NCI-H1105 (cell line): ENCODE measurements at places on chromosomes 11 and 22.
A peak's percentile ranks its signal among the peaks of the same experiment; 100 is the strongest.

DNA sequence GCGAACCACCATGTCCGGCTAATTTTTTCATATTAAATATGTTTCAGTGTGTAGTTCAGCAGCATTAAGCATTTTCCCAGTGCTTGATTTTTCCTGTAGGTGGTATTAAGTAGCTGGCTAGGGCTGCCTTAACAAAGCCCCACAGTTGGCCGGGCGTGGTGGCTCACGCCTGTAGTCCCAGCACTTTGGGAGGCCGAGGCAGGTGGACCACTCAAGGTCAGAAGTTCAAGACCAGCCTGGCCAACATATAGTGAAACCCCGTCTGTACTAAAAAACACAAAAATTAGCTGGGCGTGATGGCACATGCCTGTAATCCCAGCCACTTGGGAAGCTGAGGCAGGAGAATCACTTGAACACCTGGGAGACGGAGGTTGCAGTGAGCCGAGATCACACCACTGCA, 33.5 kb upstream of the TOLLIP start:
- DNase-seq, result no peak

GRCh38 chr11:119619665-119620064, 109.3 kb downstream of the NECTIN1 start:
- DNase-seq, result no peak

DNA sequence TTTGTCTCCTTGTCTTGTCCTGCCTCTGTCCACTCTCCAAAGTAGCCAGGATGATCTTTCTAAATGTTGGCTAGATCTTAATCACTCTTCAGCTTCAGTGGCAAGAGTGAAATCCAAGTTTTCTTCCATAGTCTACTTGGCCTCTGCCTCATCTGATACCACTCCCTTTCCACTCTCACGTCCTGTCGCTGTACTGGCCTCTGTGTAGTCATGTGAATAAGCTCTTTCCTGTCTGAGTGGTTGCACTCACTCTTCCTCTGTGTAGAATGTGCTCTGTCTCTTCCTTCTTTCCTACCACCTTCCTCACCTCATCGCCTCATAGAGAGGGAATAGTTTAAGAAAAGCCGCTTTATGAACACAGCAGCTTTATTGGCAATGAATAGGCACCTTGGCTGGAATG, 86.5 kb downstream of the WNT11 start:
- no peak for DNase-seq

- no peak for DNase-seq
These were observed 73.5 kb downstream of the THAP12 start for GRCh38 chr11:76307396-76307795.

DNA sequence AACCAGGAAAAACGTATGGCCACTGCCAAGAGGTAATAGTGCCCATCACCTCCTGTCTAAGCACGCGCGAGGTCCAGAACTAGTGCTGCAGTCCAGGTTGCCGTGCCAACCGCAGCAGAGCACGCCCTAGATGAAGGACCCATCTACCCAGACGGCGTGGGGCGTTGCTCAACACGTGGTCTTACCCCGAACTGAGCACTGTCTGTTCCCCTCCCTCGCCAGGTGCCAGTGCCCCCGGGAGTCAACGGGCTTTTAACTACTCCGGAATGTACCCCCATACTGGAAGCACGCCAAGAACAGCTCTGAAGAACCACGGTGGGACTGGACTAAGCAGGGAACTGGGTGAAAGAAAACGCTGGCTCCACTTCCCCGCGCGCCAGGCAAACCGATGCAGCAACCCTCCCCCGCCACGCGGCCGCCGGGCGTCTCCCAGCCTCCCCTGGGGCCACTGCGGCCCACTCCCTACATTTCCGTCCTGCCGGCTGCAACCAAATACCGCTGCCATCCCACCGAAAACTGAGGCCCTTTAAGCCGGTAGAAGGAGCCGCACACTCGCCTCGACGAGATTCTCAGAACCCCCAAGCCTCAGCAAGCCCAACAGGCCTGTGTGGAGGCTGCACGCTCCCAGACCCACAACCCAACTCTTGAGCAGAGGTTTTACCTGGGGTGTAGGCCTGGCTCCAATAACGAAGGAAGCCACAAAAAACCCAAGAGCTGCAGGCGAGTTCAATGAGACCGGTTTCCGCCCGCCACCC, at the start of gene HSPA8:
HSPA8 (minus strand) TSS at position 734 of the 755 bp plus-strand sequence. CDS start 812 bp downstream, outside the sequence.
- peak; percentile 80 for DNase-seq

DNA sequence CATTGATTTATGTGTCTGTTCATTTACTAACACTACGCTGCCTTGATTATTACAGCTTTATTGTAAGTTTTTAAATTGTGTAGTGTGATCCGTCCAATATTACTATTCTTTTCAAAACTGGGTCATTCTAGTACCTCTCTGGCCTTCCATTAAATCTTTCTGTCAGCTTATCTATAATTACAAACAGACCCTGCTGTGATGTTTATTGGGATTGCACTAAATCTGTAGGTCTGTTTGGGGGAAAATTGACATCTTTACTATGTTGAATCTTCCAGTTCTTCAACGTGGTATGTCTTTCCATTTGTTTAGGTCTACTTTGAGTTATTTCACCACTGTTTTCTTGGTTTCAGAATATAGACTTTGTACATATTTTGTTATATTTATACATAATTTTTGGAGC, 15.6 kb downstream of the CABIN1 start:
- DNase-seq, result no peak

- no peak for DNase-seq
These were observed 32.3 kb upstream of the CYP2D6 start for GRCh38 chr22:42162728-42163489.

DNA sequence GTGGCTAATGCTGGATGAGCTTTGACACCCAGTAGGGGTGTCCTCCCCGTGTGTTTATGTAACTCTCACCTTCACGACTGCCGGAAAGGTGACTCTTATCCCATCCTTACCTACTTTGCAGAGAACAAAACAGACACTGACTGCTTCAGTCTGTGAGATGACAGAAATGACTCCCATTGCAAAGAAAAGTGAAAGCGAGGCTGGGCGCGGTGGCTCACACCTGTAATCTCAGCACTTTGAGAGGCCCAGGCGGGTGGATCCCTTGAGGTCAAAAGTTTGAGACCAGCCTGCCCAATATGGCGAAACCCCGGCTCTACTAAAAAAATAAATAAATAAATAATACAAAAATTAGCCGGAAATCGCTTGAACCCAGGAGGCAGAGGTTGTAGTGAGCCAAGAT, 106.4 kb upstream of the ANO1 start:
- no peak for DNase-seq

- no peak for DNase-seq
These were observed 221.9 kb downstream of the FAM76B start for GRCh38 chr11:95567685-95568084.

DNA sequence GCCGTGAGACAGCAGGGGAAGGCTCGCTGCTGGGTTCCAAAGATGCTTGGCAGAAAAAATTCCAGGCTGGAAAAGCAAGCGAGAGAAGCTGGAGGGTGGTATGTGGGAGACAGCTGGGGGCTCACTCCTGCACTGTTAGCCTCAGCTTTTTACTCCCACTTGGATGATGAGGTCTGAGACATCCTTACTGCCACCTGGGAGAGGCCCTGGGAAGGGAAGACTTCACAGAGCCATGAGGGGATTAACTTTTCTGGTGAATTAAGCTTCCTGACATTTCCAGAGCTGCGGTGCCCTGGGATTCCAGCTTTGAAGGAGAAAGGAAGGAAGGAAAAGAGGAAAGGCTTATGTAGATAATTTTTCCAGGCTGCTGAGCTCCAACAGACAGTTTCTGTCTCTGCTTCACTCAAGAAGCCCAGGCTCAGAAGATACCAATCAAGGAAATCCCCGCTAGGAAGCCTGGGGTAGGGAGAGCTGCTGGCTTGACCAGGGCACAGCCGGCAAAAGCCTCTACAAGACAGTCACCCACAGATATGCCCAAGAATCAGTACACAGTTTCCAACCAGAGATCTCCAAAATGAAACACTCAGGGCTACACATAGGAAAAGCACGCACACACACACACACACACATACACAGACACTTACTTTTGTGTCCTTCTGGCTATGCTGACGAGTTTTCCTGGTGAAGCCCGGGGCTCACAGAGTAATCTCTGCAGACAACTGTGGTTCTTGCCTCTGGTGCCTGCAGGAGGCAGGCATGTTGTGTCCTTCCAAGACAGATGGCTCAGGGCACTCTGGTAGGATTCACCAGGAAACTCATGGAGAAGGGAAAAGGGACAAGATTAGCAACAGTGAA, 907 bp downstream of the MCHR1 start:
- DNase-seq, result no peak

DNA sequence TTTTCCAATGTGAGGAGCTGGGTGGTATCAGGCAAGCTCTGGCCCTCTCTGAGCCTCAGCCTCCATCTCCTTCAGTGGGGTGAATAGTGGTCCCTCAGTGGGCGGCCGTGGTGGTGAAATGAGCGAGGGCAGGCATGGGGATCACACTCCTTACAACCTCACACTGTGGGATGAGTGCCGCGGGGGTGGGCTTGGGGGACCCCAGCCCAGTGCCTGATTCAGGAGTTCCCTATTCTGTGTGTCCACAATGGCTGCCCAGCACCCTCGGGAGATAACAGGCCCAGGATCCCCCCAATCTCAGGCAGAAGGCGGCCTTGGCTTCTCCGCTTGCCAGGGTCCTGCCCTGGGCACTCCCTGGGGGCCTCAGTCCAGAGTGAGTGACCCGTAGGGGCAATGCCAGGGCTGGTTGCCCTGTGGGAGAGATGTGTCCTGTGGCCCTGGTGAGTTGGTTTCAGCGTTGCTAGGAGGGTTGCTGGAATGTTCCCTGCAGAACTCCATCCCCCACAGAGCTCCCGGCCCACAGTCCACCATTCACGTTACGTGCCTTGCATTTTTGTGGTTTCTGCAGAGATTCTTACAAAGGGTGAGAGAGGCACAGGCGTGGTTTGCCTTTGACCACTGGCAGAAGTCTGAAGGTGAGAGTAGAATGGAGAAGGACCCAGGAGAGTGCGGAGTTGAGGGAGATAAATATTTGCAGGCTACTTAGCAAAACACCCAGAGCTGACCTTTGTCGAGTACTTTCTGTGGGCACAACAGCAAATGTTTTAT, 2.9 kb downstream of the ALDH3B1 start:
- DNase-seq, result no peak

DNA sequence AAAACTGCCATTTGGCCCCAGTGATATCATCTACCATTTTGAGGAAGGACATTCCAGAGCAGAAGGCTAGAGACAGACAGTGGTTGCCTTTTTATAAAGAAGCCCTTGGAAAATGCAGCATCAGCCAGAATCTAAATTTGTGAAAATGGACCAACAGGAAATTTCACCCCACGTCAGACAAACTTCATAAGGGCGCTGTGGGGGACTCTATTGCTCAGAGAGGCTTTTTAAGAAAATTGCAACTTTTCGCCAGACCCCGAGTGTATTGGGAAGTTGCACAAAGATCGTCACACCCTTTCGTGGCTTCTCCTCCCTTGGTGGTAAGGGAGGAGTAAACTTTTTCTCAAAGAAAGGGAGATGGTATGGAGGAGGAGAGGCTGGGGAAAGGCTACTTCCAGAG, 12.3 kb upstream of the ALX4 start:
- DNase-seq, result no peak

DNA sequence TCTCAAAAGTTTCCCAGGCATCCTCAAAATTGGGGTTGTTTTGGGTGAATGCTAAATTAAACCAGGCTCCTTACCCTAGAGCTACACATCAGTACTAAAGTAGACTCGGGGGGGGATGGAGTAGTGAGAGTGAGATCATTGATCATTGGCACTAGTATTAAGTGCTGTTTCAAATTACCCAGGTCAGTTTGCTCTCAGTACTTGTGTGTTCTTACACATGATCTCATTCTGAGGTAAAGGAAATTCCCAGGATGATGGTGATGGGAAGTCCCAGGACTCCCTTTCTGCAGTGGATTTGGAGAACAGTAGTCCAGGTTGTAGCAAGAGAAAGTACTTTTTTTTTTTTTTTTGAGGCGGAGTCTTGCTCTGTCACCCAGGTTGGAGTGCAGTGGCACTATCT, 12.5 kb downstream of the RBM4 start:
- DNase-seq, result no peak

- peak; percentile 60 for DNase-seq
These were observed 383.7 kb downstream of the TMEM135 start for GRCh38 chr11:87421422-87421821.

- DNase-seq, result no peak
These were observed 12.1 kb upstream of the TMEM45B start for GRCh38 chr11:129803533-129803932.

DNA sequence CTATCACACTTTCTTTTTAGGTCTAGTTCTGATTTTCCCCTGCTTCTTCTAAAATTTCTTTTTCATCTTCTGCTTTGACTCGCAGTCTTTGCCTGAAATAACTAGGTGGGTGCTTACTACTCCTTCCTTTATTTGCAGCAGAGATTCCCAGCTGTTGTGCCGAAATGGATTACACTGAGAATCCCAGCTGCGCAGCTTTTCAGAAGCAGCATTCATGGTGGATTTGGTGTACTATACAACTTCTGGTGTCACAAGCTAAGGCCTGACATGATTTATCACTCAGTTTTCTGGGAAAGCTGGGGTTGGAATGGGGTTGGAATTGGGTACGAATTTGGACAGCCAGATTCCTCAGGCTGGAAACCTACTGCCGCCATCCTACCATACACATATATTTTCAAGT, 6.0 kb upstream of the XKR3 start:
- DNase-seq, result no peak

DNA sequence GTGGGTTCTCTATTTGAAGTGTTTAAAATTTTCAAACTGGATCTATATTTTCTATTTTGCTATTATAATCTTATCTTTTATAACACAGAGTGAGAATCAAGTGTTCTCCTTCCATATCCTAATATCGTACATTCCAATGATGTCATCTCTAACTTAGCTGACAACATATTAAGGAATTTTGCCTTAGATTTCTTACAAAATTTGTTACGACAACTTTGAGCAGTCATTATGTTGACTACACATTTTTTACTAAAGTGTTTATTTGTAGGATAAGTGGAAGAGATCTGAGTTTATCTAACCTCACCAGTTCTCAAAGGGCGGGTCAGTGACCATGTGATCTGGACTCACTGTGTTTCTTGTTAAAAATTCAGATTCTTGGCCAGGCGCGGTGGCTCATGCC, 12.7 kb downstream of the BTG4 start:
- DNase-seq, result no peak

- DNase-seq, result no peak
These were observed 267.7 kb downstream of the LARGE1 start for GRCh38 chr22:33652615-33653014.

GRCh38 chr11:27717377-27717776, 17.1 kb upstream of the BDNF start:
- peak; percentile 20 for DNase-seq

GRCh38 chr11:19777377-19778102, 64.9 kb downstream of the NAV2 start:
- DNase-seq, result no peak
